ENCODE measurements at places on chromosomes 1 and 21. TPM values are rescaled to one million over a fixed set of nuclear protein-coding genes. Genes with fewer than 3 reads are reported as not detected.

GRCh38 chr1:72284348-72285073 is 2.2 kb upstream of the NEGR1 start:
- DNase-seq, result peak; percentile 32

DNA sequence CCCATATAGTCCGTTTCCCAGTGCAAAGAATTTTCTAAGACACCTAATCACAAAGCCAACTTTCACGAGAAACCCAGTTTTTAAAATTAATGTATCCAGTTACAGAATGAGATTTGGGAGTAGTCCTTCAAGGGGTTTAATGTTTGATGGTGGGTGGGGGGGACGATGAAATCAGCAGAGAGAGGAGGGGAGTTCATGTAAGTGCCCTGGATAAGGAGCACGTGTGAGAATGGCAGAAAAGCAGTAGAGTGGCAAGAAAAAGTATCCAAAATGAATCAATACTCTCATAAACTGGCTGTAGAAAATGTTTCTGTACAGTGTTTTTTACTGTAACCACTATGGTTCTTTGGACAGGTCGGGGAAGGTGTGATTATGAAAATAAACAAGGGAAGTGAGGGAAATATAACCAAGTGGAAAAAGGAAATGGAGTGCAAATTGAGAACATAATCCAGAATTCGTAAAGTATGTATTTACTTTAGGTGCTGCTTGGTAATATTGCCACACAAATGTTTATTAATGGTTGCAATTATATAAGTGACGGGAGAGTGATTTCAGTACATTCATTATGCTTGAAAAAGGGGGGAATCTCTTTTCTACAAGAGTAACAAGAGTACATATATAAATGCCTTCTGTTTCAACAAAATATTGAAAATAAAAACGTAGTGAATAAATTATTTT is 118.7 kb upstream of the RRP15 start:
- no peak for DNase-seq

GRCh38 chr1:245687152-245687635 is 532.4 kb downstream of the KIF26B start:
- no peak for DNase-seq

DNA sequence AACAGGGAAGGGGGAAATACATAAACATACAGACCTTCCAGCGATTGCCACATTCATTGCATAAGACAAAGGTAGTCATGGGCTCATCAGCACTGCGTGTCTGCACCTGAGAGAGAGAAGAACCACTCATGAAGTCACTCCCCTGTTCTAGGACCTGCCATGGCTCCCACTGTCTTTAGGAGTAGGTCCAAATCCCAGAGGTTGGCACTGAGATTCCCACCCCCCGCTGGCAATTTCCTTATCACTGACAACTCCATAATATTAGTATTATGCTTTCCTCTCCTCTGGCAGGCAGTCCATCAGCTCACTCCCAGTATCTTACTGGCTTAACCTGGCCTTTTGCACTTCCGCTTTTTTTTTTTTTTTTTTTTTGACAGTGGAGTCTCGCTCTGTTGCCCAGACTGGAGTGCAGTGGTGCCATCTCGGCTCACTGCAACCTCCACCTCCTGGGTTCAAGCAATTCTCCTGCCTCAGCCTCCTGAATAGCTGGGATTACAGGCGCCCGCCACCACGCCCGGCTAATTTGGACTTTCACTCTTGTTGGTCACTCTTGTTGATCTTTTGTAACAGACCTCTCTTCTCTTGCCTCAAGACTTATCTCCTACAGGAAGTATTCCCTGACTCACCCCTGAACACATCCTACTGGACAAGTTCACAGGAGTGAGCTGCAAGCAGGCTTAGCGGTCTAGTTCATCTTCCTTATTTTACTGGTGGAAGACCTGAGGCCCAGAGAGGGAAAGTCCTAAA is 14.8 kb upstream of the ZNF436 start:
- no peak for DNase-seq

DNA sequence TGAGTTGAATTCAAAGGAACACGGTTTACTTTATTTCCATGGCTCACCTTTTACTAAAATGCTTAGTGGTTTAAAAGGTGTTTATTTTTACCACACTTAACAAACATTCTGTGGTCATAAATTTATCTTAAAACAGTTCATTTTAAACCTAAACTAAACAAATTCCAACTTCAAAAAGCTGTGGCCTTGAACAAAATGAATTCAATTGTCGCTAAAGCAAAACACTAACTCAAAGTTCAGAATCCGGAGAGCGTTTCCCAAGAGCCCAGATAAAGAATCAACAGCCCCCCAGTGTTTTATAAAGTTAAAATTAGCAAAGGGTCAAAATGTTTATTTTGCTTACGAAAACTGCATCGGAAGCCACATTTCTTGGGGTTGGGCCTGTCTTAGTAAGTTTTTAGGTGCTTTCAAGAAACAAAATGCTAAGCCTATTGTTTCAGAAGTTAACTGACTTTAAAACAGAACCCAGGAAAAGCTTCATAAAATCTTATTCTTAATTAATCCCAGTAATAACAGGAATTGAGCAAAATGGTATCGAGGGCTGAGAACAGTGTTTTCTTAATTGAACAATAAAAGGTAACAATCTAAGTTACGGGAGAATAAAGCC is 1.3 kb downstream of the PUM1 start:
- no peak for DNase-seq

DNA sequence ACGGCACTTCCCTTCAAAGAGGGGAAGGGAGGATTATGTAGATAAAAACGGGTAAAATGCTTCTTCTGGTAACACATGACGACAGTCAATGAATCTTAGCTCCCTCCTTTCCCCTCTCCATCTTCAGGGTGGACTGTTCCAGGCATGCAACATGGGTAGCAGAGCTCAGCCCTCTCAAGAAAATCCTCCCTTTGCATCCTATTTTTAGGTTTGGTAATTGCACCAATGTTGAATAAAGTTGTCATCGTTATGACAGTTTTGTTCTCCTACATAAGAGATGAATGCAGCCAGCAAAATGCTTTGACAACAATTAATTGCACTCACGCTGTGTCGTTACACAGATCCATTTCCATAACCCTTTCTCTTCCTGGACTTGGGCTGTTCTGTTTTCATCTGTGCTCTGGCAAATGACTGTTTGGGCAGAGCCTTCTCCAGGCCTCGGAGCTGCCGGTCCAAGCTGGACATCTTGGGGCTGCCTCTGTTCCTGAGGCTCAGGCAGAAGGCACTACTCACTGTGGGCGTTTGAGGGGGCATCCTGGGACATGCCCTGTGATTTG is 127.6 kb downstream of the CNIH3 start:
- no peak for DNase-seq

DNA sequence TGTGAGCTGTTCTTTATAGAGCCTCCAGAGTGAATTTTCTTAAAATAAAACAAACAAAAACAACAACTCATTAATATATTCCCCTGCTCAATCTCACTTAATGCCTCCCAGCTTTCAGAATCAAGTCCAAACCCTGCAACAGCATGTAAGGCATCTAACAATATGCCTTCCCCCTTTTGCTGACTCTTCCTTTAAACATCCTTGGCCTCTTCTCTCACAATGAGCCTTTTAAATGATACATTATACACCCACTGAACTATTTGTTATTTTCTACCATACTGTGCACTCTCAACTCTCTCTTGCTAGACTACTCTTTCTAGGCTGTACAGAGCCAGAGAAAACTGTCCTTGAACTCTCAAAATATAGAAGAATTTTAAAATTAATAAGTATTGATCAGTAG is 115.2 kb upstream of the SNX7 start:
- DNase-seq, result no peak

- DNase-seq, result no peak
Measured at GRCh38 chr1:53734650-53735211, 4.2 kb downstream of the GLIS1 start.

- no peak for DNase-seq
Measured at GRCh38 chr1:187853505-187853904, 1024.8 kb downstream of the PLA2G4A start.

The SELL gene
- 317 TPM for total RNA-seq

The SLC2A5 gene
- total RNA-seq, result not detected

The ADAMTS1 gene
- total RNA-seq, result 0.09 TPM

The NADK gene
- total RNA-seq, result 64.7 TPM

Measured in activated naive CD4-positive, alpha-beta T cell treated with anti-CD3 and anti-CD28 coated beads, Interleukin-2, amount 50 U/mL, for 72 hours (primary cell).